ENCODE measurements at places on chromosomes 11 and 22.
A peak's percentile ranks its signal among the peaks of the same experiment; 100 is the strongest.

DNA sequence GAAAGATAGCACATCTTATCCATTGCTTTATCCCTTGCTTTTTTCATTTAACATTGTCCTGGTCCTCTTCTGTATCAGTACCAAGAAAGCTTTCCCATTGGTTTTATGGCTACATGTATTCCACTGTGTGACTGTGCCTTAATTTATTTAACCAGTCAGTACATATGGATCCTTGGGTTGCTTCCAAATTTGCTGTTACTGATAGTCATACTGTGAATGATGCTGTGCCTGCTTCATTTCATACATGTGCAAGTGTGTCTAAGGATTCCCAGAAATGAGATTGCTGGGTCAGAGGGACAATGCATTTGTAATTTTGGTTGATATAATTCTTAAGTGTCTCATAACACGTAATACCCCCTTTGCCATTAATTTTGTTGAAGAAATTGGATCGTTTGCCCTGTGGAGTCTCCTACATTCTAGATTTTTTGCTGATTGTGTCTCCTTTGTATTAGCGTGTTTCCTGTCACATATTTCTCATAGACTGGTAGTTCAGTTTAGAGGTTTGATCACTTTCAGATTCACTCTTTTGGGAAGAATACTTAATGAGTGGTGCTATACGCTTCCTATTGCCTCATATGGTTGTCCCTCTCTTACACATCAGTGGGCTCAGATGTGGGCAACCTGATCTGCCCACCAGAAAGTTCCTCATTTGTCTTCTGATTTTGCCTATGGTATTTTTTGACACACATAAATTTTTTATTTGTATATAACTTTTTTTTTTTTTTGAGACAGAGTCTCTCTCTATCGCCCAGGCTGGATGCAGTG, 35.3 kb downstream of the MYBPC3 start:
- DNase-seq, result peak; percentile 6

DNA sequence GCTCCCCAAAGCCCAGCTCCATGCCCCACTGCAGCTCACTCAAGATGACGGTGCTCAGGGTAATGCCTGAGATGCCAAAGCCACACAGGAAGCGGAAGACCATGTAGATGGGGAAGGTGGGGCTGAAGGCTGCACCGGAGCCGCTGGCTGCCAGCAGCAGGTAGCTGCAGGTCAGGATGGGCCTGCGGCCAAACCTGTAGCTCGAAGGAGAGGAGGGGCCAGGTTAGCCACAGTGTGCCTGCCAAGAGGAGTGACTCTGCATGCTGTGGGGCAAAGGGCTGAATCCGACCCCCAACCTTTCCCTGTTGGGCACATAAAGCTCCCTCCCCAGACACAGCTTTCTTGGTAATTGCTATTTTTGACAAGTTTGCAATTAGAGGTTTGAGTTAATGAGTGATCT, 14.9 kb upstream of the SLC22A6 start:
- no peak for DNase-seq

- no peak for DNase-seq
Measured at GRCh38 chr22:24422102-24422665, 5.2 kb upstream of the ADORA2A start.

GRCh38 chr22:25706197-25706596, 35.8 kb upstream of the MYO18B start:
- DNase-seq, result no peak

- no peak for DNase-seq
Measured at GRCh38 chr22:41397143-41397811, 15.5 kb downstream of the TEF start.

DNA sequence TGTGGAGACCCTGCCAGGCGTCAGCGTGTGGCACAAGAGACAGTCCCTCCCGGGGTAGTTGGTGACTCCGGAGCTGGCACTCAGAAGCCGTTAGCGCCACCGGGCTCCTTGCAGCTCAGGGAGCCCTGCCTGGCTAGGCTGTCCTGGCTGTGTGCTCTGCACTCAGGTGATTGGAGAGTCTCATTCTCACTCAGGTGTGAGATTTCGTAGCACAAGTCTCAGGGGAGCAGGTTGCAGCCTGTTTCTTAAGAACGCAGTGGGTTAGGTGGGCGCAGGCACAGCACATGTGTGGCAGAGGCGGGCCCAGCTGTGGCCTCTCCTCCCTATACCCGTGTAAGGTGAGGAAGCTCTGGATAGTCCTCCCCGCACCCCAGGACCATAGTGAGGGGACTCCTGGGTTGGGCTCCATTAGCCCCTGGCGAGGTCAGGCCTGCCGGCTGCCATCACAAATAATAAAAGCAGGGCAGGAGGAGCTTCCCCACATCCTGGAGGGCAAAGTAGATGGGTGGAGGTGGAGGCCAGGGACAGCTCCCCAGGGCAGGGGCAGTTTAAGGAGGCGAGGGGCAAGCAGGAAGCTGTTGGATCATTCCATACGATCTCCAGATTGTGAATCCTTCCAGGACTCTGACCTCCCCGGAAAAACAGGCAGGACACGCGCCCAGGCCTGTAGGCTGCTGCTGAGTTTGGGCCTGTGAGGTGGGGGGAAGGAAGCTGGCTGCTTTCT, 39.4 kb downstream of the SBF1 start:
- no peak for DNase-seq

- no peak for DNase-seq
Measured at GRCh38 chr11:7457211-7457610, 28.1 kb upstream of the OLFML1 start.

GRCh38 chr22:41917903-41918791, 3.3 kb upstream of the SHISA8 start:
- DNase-seq, result no peak

GRCh38 chr11:75233754-75234172, 6.8 kb upstream of the TPBGL start:
- peak; percentile 10 for DNase-seq

DNA sequence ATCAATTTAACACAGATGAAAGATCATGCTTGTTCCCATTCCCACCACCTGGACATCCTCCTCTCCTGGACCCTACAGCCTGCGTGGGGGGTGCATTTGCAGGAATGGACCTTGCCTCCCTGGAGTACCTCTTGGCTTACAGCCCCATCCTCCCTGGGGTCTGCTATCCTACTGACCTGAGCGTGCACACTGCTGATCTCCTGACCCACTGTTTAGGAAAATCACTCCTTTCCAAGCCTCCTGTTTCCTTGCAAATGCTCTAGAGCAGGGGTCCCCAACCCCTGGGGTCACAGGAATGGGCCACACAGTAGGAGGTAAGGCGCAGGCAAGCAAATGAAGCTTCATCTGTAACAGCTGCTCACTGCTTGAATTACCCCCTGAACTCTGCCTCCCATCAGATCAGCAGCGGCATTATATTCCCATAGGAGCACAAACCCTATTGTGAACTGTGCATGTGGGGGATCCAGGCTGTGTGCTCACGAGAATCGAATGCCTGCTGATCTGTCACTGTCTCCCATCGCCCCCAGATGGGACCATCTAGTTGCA, 88.2 kb upstream of the SEPTIN5 start:
- no peak for DNase-seq

DNA sequence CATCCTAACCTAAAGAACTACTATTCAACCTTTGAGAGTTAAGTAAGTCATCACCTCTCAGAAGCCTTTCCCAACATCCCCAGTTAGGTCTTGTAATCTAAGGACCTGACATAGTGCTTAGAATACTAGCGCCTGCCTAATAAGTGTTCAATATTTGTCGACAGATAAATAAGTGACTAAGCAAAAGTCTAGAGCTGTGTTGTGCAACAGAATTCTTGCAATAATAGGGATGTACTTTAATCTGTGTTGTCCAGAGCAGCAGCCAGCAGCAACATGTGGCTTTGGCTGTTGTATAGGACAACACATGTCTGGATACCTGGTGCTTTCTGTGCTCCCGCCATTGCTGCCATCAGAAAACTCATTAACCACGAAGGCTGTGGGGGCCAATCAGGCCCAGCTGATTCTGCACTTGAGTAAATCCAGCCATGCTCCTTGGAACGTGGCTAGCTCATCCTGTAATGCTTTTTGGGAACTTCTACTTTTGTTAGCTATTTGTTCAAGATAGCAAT, 66.8 kb upstream of the NTM start:
- DNase-seq, result no peak

GRCh38 chr11:117673602-117674001, 123.4 kb downstream of the DSCAML1 start:
- no peak for DNase-seq

DNA sequence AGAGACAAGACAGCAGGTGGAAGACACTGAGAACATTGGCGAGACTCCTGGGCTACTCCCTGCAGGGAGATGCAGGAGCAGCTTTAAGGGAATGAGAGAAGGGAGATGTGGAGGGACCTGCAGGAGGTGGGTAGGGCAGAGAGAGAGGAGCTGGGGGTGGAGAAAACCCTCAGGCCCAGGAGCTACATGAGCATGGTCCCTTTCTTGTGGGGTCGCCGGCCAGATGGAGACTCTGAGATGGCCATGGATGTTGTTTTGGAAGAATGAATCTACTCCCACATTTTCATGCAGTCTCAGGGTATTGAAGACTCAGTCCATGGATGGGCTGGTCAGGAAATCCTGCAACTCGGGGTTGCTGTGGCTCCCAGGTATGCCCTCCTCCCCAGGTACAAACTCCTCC, 1381.9 kb downstream of the TBC1D22A start:
- DNase-seq, result no peak

DNA sequence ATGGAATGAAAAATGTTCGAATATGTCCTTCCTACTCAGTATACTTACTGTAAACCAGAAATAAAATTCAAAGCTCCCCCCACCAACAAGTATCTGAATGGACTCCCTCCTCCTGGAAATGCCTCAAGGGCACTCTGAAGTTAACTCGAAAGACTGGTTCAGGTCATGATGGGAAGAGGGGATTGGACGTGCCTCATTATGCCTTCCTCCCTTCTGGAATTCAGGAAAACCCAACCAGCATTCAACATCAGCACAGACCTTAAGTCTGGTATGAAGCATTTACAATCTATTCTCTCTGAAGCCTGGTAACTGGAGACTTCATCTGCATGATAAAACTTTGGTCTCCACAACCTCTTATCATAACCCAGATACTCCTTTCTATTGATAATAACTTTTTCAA, 428.3 kb upstream of the RAG2 start:
- no peak for DNase-seq

DNA sequence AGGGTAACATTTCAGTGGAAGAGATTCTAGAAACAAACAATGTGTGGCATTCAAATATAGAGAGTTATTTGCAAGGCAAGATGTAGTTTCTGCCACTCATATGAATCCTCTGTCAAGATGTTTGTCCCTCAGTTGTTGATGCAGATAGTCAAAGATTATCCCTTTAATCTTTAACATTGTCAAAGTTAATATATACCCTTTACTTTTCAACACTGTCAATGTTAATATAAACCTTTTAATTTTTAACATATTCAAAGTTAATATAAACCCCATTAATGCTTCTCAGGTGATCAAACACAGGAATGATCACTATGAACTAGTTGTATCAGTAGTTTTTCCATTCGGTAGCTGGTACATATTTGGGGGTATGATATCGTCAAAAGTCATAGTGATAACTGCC, 51.9 kb upstream of the PICALM start:
- no peak for DNase-seq

GRCh38 chr11:14141676-14142075, 179.2 kb downstream of the SPON1 start:
- no peak for DNase-seq

DNA sequence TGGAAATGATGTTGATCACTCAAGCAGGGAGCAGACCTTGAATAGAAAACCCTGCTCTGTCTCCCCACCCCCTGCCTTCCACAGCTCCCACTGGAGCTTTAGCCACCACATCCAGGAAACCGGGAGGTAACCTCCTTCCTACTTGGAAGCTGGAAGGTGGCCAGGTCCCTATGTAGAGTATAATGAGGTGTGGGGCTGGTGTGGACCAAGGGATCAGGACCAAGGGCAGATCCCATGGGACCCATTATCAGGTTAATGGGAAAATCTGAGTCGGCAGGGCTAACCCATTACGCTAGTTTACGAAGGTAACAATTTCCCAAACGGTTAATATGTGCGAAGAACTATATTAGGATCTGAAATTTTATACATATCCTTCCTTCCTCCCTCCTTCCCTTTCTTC, 321.9 kb downstream of the MIAT start:
- DNase-seq, result no peak

GRCh38 chr11:1049911-1050580, 13.5 kb upstream of the MUC6 start:
- peak; percentile 67 for DNase-seq

DNA sequence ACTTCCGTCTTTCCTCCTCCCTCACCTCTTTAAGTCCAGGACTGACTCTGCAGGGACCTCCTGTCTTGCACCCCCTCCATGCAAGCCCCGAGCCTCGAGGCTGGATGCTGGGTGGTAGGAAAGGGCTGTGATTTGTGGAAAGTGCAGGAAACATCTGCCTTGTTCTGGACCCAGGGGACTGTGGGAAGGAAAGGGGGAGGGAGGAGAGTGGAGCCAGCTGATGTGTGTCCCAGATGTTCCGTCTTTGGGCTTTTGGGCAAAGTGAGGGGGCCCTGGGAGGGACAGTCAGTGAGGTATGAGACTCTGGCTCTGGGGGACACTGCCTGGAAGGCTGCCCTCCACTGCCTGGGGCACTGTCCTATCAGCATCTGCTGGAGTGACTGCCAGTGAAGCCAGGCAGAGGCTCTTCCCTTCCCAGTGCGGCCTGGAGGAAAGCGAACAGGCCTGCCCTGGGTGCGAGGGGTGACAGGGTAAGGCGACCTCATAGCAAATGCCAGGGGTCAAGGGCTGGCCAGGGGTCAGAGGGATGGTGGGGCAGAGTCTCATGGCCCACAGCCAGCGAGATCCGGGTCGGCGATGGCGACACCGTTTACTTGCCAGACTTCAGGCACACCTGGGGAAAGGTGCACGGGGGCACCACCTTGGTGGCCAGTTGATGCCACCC, 1.7 kb downstream of the MRGPRD start:
- DNase-seq, result peak; percentile 72

DNA sequence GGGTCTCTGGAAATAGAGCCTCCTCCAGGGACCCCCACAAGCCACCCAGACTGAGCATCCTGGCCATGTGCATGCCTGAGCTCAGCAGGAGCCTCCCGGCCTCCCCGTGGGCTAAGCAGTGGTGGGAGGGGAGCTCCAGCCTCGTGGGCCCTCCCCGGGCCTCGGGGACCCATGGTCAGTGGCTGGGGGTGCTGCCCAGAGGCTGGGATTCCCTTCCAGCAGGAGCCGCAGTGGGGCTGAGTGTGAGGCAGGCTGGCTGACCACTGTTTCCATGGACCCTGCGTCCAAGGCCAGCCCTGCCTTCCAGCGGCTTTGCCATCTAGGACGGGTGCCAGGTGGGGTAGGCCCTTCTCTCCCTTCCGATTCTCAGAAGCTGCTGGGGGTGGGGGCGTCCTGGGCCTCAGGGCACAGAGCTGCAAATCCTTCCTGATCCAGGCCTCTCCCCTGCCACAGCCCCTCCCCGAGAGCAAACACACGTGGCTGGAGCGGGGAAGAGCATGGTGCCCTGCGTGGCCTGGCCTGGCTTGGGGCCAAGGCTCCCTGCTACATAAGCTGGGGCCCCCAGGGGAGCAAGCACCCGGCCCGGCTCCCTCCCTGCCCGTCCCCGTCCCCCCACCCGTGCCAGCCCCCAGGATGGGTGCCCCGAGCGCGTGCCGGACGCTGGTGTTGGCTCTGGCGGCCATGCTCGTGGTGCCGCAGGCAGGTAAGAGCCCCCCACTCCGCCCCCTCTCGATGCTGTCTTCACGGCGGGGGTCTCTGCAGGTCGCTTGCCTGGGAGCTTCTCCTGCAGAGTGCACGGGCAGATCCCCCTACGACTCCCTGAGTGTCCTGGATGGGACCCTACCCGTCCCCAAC, at the start of gene MUC5B:
MUC5B (plus strand) TSS at position 576 of the 855 bp plus-strand sequence; CDS start at position 634, 58 bp downstream.
- DNase-seq, result peak; percentile 61

GRCh38 chr11:45896422-45896984, 10.6 kb downstream of the FREY1 start:
- no peak for DNase-seq

GRCh38 chr11:11728386-11728785, 106.6 kb upstream of the GALNT18 start:
- DNase-seq, result no peak

Measured in cardiac septum (tissue), 1 donor.